ENCODE measurements at places on chromosomes 13 and 19.

DNA sequence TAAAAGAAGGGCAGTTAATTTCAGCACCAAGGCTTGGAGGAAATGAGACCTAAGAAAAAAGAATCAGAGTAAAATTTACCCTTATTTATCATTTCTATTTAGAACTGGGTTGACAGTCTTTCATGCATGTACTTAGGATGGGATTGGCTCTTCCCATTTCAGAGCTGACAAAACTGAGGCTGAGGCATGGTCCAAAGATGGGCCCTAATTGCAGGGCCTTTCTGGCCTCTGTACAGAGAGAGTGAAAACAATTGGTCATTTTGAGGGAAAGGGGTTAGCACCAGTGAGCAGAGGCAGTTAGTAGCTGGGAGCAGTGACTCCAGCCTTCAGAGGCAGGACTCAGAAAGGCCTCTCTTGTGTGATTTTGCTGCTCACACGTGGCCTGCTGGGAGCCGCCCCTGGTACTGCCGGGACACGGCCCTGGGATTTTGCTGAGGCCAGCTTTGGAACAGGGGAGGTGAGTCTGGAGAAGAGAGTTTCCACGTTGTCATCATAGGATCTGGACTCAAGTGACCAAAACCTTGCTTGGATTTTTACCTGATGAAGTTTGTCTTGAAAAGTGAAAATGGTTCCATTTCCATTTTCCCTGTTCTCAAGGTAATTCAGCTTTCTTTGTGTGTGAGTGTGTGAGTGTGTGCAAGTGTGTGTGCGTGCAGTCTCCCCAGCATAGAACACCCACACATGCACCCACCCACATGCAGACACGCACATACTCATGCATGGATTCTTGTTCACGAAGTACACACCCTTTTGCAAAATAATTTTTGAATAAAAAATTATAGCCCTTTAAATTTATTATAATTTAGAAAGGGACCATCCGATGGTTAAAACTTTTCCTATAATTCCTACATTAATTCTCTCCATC, at the start of gene ZNF536:
Gene ZNF536 (plus strand): TSS at position 425 of the 865 bp plus-strand sequence. CDS start 71,179 bp downstream, outside the sequence.
- DNase-seq = no peak

DNA sequence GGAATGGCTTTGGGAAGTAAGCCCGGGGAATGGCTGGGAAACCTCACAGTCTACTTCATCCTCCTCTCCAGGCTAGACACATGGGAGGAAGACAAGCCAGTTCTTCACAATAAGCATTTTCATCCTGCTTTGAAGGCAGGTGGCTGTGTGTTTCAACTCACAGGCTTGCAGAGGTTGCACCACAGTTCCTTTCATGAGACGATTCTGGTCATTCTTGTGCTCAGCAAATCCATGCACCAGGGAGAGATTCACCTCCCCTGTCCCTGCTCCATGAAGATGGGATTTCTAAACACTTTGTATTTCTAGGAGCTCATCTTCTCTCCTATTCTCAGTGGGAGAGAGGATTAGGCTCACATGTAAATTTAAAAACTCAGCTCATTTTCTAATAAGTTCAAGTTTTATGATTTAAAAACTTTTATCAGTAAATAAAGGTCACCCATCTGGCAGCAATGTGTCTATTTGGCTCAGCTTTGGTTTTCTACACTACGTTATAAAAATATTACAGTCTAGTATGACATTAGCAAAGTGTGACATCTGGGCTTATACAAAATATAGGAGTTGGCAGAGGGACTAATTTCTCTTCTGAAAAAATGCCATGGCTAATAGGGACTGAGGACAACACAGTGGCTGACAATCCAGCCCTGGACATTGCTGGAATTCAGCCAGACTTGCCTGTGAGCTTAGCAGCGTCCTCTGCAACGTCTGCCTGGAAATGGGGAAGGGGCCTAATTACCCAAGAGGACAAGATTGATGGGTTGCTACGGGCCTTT, 283.2 kb upstream of the SLC10A2 start:
- DNase-seq = no peak

DNA sequence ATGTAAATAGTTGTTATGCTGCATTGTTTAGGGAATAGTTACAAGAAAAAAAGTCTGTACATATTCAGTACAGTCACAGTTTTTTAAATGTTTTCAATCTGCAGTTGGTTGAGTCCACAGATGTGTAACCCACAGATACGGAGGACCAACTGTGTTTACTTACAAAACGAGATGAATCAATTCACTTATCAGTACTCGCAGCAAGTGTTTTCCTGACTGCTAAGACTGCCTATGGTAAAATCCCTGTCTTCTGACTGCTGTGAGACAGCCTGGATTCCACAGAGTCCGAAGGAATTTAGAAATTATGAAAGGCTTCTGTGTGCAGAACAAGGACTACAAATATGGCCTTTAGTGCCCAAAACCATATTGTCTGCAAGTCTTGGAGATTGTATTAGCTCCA, 45.7 kb upstream of the C1QTNF9 start:
- no peak for DNase-seq

- DNase-seq = no peak
These were observed 17.1 kb upstream of the S1PR4 start for GRCh38 chr19:3161453-3161852.

DNA sequence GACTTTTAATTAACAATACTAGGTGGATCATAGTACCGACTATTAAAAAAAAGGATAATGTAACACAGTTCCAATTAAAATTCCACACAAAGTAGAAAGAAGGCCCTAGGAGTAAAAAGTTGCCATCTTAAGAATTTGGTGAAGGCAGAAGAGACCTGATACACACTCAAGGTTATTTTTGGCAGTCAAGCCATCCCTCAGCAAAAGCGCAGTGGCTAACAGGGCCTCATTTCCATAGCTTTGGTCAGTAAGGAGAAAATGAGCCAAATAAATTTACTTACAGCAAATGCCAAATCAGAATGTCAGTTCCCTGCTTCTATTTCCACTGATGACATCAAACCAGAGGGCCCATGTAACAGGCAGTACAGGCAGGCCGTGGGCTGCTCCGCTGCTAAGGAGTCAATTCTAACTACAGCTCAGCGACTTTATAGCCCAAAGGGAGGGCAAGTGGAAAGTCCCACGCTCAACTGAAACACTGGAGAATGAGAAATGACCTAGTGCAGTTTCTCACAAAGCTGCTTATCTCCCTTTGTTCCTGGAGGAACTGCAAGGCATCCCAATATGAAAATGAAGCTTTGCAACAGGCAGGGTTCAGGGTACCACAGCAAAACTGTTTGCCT, 6.3 kb downstream of the ARGLU1 start:
- DNase-seq = peak; percentile 70

DNA sequence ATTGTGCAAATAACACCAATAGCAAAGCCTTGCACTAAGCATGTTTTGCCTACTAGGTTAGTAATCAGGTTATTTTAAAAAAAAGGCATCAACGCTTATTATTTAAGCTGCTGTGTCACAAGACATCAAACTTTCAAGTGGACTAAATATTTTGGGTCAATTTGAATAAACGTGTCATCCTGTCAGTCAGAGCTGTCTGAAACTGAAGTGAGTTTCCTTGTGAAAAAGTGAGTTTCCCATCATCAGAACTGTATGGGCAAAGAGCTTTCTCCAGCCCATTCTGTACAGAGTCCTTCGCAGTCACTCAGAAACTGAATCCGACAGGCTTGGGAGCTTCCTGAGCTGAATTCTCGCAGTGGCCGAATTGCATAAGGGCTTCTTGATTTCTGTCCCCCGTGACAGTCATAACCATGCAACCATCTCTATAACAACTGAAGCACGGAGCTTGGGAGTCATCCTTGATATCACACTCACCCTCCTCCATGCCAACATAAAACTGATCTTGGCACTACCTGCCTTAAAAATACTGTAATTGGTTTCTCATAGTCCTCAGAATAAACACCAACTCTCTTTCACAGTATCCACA, 139.8 kb downstream of the MIPEP start:
- no peak for DNase-seq

- DNase-seq = no peak
These were observed 240.5 kb downstream of the ENOX1 start for GRCh38 chr13:43546251-43546650.

- DNase-seq = no peak
These were observed 53.6 kb downstream of the SMARCA4 start for GRCh38 chr19:11014403-11014911.

GRCh38 chr13:83221813-83222241, 660.4 kb downstream of the SLITRK1 start:
- no peak for DNase-seq

GRCh38 chr13:40087091-40088002, 431.9 kb downstream of the COG6 start:
- no peak for DNase-seq

- no peak for DNase-seq
These were observed 146.9 kb downstream of the DCLK1 start for GRCh38 chr13:35984287-35984686.

DNA sequence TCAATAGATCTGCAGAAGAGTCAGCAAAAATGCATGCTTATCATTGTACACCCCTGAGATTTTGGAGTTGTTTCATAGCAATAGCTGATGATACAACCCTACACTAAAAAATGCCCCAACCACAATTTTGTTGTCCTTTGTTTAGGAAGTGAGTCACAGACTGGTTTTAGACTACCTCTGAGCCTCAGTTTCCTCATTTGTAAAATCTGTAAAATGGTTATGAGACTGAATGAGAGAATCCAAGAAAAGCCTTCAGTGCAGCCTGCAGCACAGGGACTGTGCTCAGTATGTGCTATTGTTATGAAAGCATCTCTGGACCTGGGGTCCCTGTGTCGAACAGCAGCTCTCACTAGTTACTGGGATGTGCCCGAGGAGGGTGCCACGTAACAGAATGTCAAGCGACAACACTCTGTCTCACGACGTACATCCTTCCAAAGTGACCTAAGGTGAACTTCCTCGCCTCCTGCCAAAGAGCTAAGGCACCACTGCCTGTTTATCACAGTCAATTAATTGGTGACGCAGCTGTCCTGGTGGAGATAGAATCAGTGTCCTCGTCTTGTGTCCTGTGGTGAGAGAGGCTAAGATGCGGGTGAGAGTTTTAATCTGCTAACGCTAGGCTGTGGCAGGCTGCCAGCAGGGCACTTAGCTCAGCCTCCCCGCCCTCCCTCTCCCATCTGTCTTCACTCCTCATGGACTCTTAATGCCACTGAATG, 18.1 kb downstream of the DHRS12 start:
- DNase-seq = peak; percentile 67

- DNase-seq = no peak
These were observed 166.5 kb downstream of the COG6 start for GRCh38 chr13:39821977-39822376.

GRCh38 chr13:20579191-20579590, 12.2 kb downstream of the IFT88 start:
- DNase-seq = no peak

DNA sequence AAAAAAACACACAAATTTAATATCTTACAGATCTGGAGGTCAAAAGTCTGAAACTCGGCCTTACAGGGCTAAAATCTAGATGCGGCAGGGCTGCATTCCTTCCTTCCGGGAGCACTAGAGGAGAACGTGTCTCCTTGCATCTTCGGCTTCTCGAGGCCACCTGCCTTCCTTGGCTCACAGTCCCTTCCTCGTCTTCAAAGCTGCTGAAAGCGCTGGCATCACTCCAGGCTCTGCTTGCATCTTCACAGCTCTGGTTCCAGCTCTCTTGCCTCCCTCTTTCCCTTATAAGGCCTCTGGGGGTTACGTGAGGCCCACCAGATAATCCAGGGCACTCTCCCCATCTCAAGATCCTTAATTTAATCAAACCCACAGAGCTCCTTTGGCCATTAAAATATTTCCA, 10.5 kb downstream of the XRCC1 start:
- no peak for DNase-seq

- DNase-seq = no peak
These were observed 38.6 kb upstream of the ITM2B start for GRCh38 chr13:48194379-48194754.

- DNase-seq = peak; percentile 85
These were observed 1.6 kb downstream of the P2RY11 start for GRCh38 chr19:10112895-10113591.

DNA sequence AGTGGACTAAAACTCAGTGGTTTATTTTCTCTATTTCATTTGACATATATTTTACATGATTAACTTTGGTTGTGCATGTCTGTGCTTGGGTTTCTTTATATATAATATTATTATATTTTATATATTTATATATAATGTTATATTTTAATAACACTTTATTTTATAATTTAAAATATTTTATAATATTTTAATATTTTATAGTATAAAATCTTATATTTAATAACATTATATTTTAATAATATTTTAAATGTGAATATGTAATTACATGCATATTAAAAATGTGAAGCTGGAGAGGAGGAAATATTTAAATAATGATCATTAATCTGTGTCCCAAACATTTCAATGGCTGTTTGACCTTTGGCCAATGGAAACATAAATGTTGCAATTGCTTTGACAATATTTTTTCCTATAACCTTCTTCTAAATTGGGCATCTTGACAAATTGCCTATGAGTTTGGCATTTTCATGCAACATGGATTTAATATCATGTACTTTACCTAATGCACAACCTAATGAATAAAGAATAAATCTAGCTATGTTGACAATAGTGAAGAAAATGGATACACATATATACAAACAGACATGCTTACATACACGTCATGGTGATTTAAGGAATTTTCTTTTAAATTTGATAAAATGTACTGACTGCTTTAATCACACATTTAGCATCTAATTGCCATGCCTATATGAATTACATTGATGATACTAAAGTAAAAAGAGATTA, 607.1 kb downstream of the SLITRK6 start:
- DNase-seq = no peak
